ENCODE measurements at places on chromosomes 5 and 9.

DNA sequence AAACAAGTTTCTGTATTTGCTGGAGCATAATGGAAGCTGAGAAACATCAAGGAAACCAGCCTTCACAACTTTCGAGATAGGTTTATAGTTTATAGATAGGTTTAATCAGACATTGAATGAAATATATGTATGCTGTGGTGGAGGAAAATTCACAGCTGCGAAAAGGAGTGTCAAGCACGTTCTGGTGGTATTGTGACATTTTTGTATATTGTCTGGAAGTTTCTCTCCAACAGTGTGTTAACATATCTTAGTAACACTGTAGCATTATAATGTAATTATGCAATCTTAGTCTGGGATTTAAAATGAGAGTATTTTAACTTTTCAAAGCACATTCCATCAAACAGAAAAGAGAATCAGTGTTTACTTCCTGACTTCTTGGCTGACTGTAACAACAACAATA, 50.0 kb downstream of the FCHO2 start:
- no peak for DNase-seq

- DNase-seq = peak; percentile 87
These were observed 118.3 kb downstream of the PIK3R1 start for GRCh38 chr5:68333649-68334552.

- DNase-seq = no peak
These were observed 11.2 kb upstream of the PARP8 start for GRCh38 chr5:50655067-50655809.

- DNase-seq = no peak
These were observed 17.8 kb downstream of the UNC13B start for GRCh38 chr9:35179347-35180280.

DNA sequence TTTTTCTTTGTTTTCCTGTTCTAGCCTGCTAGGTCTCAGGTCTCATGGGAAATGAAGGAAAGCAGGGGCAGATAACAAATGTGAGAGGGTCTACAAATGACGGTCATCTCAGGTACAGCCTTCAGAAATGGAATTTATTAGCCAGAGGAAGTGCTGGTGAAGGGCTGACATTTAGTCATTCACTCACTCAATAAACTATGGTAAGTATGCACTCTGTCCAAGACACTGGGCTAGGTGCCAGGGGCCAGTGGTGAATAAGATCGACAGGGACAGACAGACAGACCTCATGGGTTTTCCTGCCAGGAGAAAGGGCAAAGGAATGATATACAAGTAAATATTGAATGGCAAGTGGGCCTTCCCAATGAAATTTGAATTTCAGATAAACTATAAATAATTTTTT, 6.3 kb downstream of the PDE6A start:
- peak; percentile 79 for DNase-seq

DNA sequence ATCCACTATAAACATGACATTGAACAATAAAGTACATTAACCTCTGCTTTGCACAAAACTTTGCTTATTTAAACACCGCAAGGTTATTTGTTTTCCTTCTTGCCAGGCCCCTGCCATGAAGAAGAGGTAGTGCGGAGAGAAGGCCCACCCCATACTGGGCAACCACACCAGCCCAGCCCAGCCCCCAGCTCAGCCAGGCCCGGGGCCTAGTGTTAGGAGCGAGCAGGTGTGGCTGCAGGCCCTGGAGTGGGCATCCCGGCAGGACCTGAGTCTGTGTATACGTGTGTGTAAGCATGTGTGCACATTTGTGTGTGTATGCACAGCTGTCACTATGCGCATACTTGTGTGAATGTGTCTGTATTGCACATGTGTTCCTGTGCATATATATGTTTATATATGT, 90.4 kb upstream of the MVB12B start:
- no peak for DNase-seq

GRCh38 chr9:106883030-106883429, 20.1 kb downstream of the ZNF462 start:
- no peak for DNase-seq

DNA sequence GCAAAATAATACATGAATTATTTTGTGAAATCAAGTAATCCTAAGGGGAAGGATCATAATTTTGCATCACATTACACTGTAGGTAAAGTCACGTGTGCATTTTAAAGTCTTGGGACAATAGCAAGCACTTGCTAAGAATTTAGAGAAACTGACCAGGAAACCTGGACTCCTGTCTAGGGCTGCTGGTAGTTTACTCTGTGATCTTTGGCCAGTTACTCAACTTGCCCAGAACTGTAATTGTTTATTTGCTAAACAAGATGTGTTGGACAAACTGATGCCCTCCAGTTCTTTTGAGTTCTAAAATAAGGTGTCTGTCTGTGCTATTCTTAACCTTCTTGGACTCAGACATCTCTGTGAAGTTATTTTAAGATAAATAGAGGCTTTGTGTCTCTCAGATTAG, 594.8 kb upstream of the DMAC1 start:
- no peak for DNase-seq

GRCh38 chr9:104831681-104832080, 67.8 kb downstream of the NIPSNAP3B start:
- peak; percentile 50 for DNase-seq

GRCh38 chr5:54725391-54726280, 208.1 kb downstream of the SNX18 start:
- peak; percentile 20 for DNase-seq

- DNase-seq = no peak
These were observed 30.6 kb upstream of the SEMA4D start for GRCh38 chr9:89528540-89528939.

DNA sequence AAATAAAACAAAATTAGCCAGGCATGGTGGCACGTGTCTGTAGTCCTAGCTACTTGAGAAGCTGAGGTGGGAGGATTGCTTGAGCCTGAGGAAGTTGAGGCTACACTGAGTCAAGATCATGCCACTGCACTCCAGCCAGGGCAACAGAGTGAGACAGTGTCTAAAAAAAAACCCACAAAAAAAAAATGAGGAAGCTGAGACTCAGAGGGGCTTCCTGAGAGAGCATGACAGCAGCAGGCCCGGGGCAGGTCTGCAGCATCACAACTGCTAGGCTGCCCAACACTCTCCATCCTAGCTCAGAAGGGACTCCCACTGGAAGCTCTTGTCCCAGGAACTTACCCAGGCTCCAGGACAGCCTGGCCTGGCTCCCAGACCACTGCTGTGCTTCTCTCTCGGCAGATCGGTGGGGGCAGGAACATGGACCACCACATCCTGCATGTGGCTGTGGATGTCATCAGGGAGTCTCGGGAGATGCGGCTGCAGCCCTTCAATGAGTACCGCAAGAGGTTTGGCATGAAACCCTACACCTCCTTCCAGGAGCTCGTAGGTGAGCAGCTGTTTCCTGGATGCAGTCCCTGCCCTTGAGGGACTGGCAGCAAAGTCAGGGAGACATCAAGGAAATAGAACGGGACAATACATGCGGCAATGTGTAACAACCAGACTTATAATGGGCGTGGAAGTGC, 19.1 kb downstream of the PTGS1 start:
- no peak for DNase-seq

DNA sequence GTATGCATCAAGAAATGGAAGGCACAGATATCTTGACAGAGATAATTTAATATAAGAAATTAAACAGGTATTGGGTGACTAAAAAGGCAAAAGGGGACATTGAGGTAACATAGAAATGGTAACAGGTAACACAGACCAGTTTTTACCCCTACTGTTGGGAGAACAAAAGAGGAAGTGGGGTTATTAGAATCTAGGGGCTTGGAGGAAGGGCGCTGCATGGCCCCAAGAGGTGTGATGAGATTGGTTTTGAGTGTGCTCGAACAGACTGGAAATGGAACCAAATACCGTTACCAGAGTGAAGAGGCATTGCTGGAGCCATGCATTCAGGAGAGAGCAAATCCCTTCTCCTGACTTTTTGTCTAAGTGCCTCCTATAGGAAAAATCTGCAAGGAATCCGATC, 193.9 kb downstream of the ALDH1A1 start:
- no peak for DNase-seq

GRCh38 chr5:124995421-124995820, 249.0 kb upstream of the ZNF608 start:
- DNase-seq = no peak

GRCh38 chr5:150948539-150948938, 43.8 kb upstream of the ZNF300 start:
- DNase-seq = no peak

Data from RWPE1 (cell line).